WERI-Rb-1 (cell line): ENCODE measurements at places on chromosomes 7 and 10.

DNA sequence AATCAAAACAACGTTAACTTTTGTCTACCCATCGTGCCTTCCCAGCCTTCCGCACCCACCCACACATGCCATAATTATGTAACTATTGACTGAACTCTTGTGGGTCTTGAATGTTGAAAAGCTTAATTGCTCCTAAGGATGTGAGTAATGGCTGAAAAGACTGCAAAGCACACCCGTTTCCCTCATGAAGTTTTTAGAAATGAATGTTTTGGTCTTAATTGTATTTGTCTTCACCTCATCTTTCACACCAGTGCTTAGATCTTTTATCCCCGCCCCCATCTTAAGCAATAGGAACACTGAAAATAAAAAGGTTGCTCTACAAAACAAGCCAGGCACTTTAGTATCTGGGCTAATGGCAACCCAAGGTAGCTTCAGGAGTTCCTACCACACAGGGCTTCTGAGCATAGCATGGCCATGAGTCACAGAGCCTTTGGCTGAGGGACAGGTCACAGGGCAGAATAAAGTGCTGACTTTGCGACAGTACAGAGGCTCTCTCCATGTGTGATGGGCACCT is 690.5 kb downstream of the PARD3 start:
- no peak for DNase-seq

GRCh38 chr10:14180911-14181566 is 149.7 kb downstream of the FRMD4A start:
- no peak for DNase-seq

DNA sequence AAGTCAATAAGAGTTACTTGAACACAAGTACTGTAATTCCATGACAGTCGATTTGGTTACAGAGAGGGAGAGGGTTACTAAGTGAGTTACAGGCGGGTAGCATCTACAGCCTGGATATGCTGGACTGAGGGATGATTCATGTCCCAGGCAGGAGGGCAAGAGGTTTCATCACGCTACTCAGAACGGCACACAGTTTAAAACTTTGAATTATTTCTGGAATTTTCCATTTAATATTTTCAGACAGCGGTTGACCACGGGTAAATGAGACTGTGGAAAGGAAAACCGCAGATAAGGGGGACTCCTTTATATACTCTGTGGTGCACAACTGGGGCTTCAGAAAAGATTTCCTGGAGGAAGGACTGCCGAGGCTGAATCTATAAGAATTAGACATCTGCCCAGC is 25.7 kb upstream of the LRRC4 start:
- DNase-seq, result no peak

DNA sequence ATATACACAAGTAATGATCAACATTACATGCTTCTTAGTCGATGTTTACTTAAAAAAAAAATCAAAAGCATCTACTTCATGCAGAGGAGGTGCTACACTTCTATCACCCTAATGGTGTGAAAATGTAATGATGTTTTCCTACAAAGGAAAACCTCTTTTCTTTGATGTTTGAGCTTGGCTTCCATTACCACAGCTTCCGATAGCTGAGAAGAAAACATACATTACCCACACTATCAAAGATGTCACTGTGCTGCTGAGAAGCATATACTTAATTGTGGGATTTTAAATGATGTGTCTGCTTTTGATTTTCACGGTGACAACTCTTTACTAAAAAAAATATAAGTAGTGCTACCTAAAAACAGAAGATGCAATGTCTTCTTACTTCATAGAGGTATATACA is 200.2 kb upstream of the PHF14 start:
- DNase-seq, result no peak

DNA sequence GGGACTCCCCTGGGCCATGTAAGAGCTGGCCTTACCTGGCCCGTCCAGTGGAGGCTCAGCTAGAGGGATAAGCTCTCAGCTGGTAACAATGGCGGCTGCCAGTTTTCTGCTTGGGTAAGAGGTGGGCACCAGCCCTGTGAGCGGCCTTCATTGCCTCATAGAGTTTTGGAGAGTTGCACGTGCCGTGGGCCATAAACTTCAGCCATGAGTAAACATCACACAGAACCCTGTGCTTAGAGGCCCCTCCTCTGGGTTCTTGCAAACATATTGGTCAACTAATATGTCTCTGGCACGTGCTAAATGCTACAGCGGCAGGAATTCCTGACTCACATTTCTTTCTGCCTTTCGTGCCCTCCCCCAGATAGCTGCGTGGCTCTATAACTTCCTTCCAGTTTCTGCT is 103.9 kb upstream of the LEP start:
- DNase-seq, result no peak

DNA sequence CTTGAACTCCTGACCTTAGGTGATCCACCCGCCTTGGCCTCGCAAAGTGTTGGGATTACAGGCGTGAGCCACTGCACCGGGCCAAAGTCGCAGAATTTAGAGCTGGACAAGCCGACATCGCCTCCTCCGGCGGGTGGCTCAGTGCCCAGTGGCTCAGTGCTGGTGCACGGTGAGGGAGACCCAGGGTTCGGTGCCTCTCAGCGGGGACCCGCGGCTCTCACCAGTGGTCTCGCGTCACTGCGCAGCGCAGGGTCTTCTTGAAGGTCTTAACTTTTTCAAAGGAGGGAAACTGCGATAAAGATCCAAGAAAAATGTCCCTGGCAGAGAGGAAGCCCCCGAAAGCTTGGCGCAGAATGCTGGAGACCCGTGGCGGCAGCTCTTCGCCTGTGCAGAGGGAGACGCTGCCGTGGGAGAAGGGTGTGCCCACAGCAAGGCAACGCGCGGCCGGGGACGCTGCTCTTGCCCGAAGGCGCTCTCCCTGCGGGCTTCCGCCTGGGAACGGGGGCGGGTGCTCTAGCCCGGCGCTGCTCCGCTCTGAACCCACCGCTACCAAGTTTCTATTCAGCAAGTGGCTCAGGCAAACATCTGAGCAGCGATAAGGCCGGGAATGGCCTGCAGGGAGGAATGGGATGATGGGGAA is 324.3 kb downstream of the DNAJB6 start:
- peak; percentile 4 for DNase-seq

- DNase-seq, result no peak
Measured at GRCh38 chr7:31583526-31583925, 69.6 kb downstream of the ITPRID1 start.

GRCh38 chr10:110850099-110850498 is 21.6 kb upstream of the PDCD4 start:
- no peak for DNase-seq

- DNase-seq, result peak; percentile 39
Measured at GRCh38 chr7:134553976-134554375, 5.1 kb downstream of the AKR1B15 start.

- DNase-seq, result no peak
Measured at GRCh38 chr7:133822868-133823552, 304.1 kb upstream of the LRGUK start.

DNA sequence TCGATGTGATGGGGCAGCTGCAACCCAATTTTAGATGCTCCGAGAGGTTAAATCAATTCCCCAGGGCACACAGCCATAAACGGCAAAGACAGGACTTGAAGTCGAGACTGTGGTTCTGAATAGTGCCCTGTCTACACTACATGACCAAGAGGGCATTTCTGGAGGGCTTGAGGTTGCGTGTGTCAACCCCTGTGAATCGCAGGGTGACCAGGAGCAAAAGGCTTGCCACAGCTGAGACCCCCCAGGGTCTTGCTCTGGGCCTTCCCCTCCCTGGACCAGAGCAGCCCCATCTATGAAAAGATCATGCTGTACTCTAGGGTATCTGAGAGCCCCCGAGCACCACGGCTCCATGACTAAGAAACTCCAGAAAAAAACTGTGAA is 26.8 kb upstream of the RASGEF1A start:
- no peak for DNase-seq

DNA sequence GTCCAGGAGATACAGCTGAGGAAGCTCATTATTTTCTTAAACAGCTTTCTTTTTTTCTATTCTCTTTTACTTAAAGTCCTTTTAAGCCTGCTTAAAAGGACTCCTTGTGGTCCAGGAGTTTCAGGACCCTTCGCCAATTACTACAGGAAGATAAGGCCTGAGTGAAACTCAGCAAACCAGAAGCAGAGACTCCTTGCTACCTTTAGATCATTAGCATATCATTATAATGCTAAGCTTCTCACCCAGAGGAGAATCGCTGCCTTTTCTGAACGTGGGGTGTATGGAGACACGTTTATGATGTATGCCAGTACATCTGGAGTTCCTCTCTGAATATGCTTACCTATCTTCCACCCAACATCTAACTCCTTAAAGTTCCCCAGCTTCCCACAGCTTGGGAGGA is 47.5 kb downstream of the ANKMY2 start:
- no peak for DNase-seq

DNA sequence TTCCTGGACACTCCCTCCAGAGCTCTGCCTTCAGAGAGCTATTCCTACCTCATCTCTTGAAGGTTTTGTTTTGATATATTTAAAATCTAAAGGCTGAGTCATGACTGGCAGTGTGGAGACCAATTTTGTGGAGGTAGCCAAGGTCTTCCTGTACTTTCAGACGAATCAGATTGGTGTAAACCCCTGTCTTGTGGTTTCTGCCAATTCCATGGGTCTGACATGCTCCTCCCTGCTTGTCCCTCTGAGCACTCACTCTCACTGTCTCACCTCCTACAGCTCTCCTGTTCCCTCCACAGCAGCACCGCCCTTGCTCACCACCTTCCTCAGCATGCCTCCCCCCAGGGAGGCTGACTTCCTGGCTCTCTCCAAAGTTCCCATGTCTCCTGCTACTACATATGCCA is 179.8 kb downstream of the NPSR1 start:
- peak; percentile 45 for DNase-seq

DNA sequence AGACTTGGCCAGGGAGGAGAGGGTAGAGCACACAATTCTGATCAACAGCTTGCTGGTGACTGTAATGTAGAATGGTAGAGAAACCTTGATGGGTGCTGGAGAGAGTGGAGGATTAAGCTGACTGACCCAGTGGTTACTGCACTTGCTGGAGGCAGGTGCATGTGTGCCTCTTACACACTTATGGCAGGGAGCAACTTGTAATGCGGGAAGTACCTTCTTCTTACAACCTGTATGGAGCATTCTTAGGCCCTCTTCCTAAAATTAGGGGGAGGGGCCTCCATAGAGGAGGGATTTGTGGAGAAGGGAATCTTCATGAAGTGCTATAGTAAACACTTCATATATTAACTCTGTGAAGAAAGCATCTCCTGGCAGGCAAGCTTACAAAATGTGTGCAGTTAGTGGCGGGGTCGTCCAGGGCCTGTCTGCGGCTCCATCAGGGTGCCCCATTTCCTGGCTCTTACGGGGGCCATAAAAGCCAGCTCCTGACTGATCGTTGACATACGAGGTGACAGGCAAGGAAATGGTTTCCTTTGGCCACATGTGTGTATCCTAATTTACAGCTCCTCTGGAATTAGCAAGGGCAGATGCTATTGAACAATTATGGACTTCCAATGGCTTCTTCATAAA is 113.5 kb downstream of the RTKN2 start:
- DNase-seq, result no peak

- no peak for DNase-seq
Measured at GRCh38 chr10:97101166-97101940, 84.4 kb downstream of the SLIT1 start.

- no peak for DNase-seq
Measured at GRCh38 chr10:13490503-13490902, 38.3 kb downstream of the BEND7 start.

GRCh38 chr7:156458011-156458410 is 182.6 kb upstream of the RNF32 start:
- no peak for DNase-seq

GRCh38 chr10:132666705-132667341 is 119.1 kb downstream of the NKX6-2 start:
- no peak for DNase-seq

- DNase-seq, result no peak
Measured at GRCh38 chr10:11425676-11426075, 185.8 kb downstream of the USP6NL start.

DNA sequence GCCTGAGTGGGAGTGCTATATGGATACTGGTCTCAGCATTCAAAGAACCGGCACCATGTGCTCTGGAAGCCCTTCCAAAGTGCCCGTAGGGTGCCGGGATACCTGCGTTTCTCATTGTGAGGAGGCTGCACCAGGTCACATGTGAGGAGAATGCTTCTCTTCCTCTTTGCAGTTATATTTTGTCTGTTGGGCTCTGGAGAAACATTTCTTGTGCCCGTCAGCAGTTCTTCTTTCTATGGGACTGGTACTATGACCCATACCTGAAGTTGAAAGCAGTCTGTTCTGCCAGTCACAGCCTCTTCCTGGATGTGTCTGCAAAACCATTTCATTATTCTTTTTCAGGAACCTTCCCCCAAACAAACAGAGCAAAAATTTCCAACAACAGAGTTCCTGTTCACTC is 465.0 kb downstream of the SUGCT start:
- DNase-seq, result no peak

DNA sequence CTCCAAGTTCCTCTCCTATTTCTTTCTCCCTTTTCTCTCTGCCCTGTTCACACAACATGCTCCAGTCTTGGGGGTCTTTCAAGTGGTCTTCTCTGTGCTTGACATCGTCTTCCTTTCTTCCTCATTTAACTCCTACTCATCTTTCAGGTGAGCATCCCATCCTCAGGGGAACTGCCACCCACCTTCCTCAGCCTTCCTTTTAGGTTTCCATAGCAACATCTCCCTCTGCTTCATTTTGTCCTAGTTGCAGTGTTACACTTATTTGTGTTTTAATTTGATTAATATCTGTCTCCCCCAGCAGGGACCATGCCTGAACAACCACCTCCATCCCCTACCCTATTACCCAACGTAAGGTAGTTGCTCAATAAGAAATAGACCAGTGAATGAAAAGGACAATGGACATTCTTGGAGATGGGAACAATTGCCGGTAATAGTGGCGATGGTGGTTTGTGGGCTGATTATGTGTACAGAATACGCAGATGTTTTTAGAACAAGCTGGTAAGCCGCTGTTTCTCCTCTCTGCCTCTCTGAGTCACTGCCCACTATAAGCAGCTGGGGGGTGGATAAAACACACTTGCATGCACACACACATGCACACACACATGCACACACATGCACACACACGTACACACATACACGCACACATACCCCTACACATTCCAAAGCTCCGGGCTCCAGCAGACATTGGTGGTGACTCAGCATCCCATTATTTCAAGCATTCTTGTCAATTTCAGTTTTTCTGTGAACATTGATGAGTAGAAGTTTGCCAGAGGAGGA is 251.6 kb downstream of the GATA3 start:
- no peak for DNase-seq

- no peak for DNase-seq
Measured at GRCh38 chr7:27098578-27099451, 3.0 kb upstream of the HOXA1 start.

DNA sequence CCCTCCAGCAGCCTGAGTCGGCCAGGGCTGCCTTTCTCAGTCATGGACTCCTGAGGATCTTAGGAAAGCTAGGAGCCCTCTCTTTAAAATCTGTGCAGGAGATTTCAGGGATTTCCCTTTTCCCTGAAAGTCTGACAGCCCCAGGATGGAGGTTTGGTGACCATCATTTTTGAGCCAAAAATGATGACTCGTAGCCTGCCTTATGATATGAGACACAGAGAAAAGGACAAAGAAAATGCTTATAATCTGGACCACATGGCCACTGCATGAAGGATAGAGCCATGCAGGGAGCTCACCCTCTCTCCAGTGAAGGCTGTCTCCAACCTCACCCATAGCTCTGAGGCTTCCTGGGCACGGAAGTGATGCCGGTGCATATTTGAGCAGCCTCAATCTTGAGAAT is 106.6 kb upstream of the CHST15 start:
- no peak for DNase-seq

GRCh38 chr7:136741941-136742340 is 126.5 kb upstream of the CHRM2 start:
- DNase-seq, result no peak

- no peak for DNase-seq
Measured at GRCh38 chr7:157508477-157508881, 171.7 kb downstream of the DNAJB6 start.

GRCh38 chr7:94043299-94043698 is 39.1 kb upstream of the BET1 start:
- no peak for DNase-seq

GRCh38 chr7:155984028-155984580 is 171.8 kb upstream of the SHH start:
- DNase-seq, result no peak
